ENCODE measurements at places on chromosomes 1 and 21. TPM values are rescaled to one million over a fixed set of nuclear protein-coding genes. Genes with fewer than 3 reads are reported as not detected.

Gene RPRD2
- 12.2 TPM for total RNA-seq

DNA sequence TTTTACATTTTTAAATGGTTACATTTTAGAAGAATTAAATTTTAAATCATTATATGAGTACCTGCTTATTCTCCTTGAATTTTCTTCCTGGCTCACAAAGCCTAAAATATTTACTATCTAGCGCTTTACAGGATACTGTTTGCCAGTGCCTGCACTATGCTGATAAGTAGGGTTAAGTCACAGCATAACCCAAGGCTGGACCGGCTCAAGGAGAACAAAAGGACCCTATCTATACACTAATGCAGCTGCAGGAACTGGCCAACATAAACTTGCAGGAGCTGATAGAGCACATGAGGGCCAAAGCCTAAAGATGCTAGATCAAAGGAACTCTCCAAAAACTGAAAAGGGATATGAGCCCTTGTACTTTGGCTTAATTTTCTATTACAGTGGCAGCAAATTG lies 1086.9 kb upstream of the TMPRSS15 start:
- DNase-seq = no peak

GRCh38 chr1:9454494-9455066 lies 84.7 kb upstream of the SLC25A33 start:
- DNase-seq = no peak

Gene AUNIP
- total RNA-seq = 12.3 TPM

- DNase-seq = no peak
These were observed 27.0 kb downstream of the KHDRBS1 start for GRCh38 chr1:32040711-32041110.
